NCI-H1417 (cell line): ENCODE measurements at places on chromosomes 1 and 21.

DNA sequence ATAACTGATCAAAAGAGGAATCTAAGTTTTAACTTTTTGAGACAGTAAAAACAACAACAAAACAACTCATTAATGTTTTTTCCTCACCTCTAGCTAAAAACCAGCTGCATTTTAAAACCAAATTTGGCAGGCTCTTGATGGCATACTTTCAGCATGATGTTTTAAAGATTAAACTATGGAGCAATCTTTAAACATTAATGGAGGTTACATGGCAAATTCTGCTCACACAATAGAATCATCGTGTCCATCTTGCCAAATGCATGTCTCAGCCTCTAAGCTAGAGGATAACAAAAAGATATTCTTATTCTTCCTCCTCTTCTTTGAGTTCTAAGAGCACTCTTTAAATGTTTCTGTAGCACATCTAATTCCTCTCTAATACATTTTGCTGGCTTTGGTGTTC is 579.8 kb upstream of the PKN2 start:
- no peak for DNase-seq

- peak; percentile 86 for DNase-seq
Measured at GRCh38 chr1:151511636-151512215, 539 bp downstream of the CGN start.

- DNase-seq = no peak
Measured at GRCh38 chr1:64942675-64943074, 23.7 kb downstream of the JAK1 start.

- DNase-seq = peak; percentile 17
Measured at GRCh38 chr1:185716095-185716494, 18.1 kb upstream of the HMCN1 start.

GRCh38 chr1:172136925-172137324 is 283.6 kb upstream of the C1orf105 start:
- no peak for DNase-seq

GRCh38 chr1:37069406-37069805 is 35.1 kb upstream of the GRIK3 start:
- no peak for DNase-seq

DNA sequence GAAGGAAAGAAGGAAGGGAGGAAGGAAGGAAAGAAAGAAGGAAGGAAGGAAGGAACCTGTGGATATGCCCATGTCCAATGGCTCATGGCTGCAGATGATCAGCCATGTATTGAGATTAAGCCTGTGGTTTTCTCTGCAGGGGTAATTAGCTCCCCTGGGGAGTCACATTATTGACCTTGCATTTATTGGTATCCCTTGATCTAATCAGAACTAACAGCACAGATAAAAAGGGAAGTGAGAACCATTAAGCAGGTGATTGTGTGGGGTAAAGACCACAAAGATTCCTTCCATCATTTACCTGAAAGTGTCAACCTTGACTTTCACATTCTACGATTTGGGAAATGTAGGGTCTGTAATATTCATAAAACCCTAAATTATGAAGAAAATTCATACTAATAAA is 390.7 kb downstream of the BRINP2 start:
- peak; percentile 48 for DNase-seq

- DNase-seq = no peak
Measured at GRCh38 chr21:35352066-35352770, 303.1 kb upstream of the RUNX1 start.

DNA sequence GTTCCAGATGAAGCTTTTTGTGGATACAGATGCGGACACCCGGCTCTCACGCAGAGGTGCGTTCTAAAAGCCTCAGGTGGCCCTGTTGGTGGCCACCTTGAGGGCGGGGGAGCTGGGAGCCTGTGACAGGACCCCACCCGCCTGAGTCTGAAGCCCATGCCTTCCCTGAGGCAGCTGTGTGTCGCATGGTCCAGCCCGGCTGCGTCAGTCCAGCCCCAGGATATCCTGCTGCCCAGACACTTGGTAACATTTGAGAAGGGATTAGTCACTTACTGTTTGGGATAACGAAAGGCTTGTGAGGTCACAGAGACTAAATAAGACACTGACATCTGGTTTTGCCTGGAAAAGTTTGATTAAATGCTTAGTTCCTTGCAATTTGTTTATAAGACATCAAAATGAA is 68.9 kb downstream of the UCK2 start:
- DNase-seq = no peak

- DNase-seq = no peak
Measured at GRCh38 chr1:39086865-39087409, 60.8 kb downstream of the NDUFS5 start.

GRCh38 chr1:91693557-91693956 is 192.4 kb downstream of the TGFBR3 start:
- no peak for DNase-seq

GRCh38 chr1:179996099-179996498 is 41.5 kb downstream of the CEP350 start:
- no peak for DNase-seq
